PC-9 (cell line): ENCODE measurements at places on chromosomes 5 and 9. TPM values are rescaled to one million over a fixed set of nuclear protein-coding genes. Genes with fewer than 3 reads are reported as not detected.

GRCh38 chr9:133379153-133380086 is 3.3 kb downstream of the STKLD1 start:
- peaks cover 30% of the 10 kb centered on the region for H3K4me1 ChIP-seq
- DNase-seq, result no peak
- H3K27me3 ChIP-seq, result no peaks in the 10 kb centered on the region
- no peak overlapping the region for H3K4me3 ChIP-seq
- no peak overlapping the region for H3K27ac ChIP-seq

DNA sequence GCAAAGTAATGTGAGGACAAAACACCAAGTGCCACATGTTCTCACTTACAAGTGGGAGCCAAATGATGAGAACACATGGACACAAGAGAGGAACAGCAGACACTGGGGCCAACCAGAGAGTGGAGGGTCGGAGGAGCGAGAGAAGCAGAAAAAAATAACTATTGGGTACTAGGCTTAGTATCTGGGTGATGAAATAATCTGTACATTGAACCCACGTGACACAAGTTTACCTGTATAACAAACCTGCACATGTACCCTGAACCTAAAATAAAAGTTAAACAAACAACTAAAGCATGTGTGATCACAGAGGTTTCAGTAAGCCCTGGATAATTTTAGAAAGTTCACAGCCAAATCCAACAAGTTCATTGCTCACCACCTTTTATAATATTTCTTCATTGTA is 160.1 kb downstream of the TENT4A start:
- H3K4me3 ChIP-seq, result no peak overlapping the region
- peaks cover 11% of the 10 kb centered on the region for H3K4me1 ChIP-seq
- peaks cover 61% of the 10 kb centered on the region for H3K27me3 ChIP-seq

DNA sequence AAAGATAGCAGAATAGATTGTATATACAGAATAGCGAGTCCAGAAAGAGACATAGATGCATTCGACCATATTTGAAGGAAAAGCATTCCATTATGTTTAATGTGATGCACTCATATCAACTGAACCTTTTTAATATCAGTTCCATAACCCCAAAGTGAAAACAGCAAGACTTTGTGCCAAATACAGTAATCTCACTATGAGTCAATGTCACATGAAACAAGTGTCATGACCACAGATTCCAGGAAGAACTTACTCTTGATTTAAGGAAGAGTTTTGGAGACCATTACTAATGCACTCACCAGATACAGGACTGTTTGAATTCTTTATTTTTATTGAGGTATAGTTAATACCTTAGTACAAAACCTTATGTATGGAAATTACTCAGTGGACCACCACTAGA is 220.5 kb downstream of the SH3GL2 start:
- H3K27me3 ChIP-seq, result no peaks in the 10 kb centered on the region
- H3K36me3 ChIP-seq, result no peaks in the 10 kb centered on the region
- no peak overlapping the region for H3K4me3 ChIP-seq
- H3K4me1 ChIP-seq, result no peaks in the 10 kb centered on the region
- DNase-seq, result no peak
- no peak overlapping the region for H3K27ac ChIP-seq

- no peak for DNase-seq
- peaks cover 76% of the 10 kb centered on the region for H3K27me3 ChIP-seq
- no peaks in the 10 kb centered on the region for H3K4me1 ChIP-seq
- no peak overlapping the region for H3K27ac ChIP-seq
These were observed 623 bp downstream of the FLT4 start for GRCh38 chr5:180648658-180649296.

GRCh38 chr9:2367970-2368369 is 253.6 kb upstream of the VLDLR start:
- no peak overlapping the region for H3K27ac ChIP-seq
- no peak for DNase-seq
- H3K27me3 ChIP-seq, result no peaks in the 10 kb centered on the region
- H3K4me1 ChIP-seq, result no peaks in the 10 kb centered on the region

DNA sequence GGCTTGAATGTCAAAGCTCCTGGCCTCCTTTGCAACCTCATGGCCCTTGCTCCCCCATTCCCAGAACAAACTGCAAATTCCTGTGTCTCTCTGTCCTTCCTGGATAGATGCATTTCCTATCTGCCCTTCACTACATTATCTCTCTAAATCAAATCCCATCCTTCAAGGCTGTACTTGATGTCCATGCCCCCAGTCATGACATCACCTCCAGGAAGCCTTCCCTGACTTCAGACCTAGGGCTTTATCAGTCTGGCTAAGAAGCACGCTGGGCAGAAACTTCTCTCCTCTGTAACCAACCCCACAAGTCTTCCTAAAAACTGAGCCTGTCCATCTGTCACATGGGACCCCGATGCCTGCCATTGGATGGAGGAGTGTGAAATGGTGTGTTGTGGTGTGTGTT is 25.7 kb upstream of the TNIP1 start:
- H3K27ac ChIP-seq, result no peak overlapping the region
- H3K36me3 ChIP-seq, result no peaks in the 10 kb centered on the region
- H3K4me3 ChIP-seq, result no peak overlapping the region
- DNase-seq, result no peak
- H3K27me3 ChIP-seq, result no peaks in the 10 kb centered on the region
- H3K4me1 ChIP-seq, result no peaks in the 10 kb centered on the region; the same call in 1 of the 2 replicates

GRCh38 chr5:126878634-126879033 is 101.7 kb downstream of the LMNB1 start:
- no peak overlapping the region for H3K27ac ChIP-seq
- no peaks in the 10 kb centered on the region for H3K27me3 ChIP-seq
- no peaks in the 10 kb centered on the region for H3K4me1 ChIP-seq
- no peak for DNase-seq
- no peaks in the 10 kb centered on the region for H3K36me3 ChIP-seq
- no peak overlapping the region for H3K4me3 ChIP-seq

GRCh38 chr9:85569988-85570387 is 171.8 kb downstream of the AGTPBP1 start:
- no peaks in the 10 kb centered on the region for H3K4me1 ChIP-seq
- no peaks in the 10 kb centered on the region for H3K36me3 ChIP-seq
- no peak for DNase-seq
- no peak overlapping the region for H3K4me3 ChIP-seq
- H3K27me3 ChIP-seq, result no peaks in the 10 kb centered on the region
- no peak overlapping the region for H3K27ac ChIP-seq

DNA sequence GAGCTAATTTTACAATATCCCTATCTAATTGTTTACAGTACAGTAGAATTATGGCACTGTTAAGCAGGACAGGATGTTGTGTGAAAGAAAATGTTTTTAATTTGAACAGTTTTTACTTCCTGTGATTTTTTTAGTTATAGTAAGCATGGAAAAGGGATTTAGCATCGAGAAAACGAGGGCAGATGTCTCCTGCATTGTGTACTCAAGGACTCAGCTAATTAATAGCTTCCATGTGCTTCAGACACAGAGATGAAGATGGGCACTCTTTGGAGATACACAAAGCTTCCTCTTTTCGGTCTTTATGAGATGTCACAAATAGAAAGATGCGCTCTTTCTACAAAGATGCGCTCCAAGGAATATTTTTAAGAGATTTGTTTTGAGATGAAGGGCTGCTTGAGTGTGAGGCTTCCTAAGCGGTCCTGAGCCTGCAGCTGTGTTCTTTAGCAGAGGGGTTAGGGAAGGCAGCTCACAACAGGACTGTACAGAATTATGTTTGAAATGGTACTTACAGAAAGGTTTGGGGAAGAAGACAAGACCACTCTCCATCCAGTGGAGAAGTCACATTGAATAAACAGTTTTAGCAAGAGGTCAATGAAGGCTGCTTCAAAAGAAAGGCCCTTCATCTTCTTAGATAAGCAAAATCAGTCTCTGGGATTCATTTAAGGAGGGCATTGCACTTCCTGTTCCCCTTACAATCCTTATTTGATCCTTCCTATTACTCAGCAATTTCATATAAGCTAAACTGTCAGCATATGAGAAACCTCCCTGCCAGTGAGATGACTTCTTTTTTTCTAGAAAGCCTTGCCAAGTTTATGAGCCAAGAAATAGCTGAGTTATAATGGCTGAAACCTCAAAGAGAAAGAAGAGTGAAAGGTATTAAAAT is 311.5 kb downstream of the EFNA5 start:
- H3K4me1 ChIP-seq, result 0 out of 2 replicates have a peak, but pooled peaks cover 7% of the 10 kb centered on the region
- no peak overlapping the region for H3K4me3 ChIP-seq
- H3K27me3 ChIP-seq, result no peaks in the 10 kb centered on the region
- DNase-seq, result no peak

DNA sequence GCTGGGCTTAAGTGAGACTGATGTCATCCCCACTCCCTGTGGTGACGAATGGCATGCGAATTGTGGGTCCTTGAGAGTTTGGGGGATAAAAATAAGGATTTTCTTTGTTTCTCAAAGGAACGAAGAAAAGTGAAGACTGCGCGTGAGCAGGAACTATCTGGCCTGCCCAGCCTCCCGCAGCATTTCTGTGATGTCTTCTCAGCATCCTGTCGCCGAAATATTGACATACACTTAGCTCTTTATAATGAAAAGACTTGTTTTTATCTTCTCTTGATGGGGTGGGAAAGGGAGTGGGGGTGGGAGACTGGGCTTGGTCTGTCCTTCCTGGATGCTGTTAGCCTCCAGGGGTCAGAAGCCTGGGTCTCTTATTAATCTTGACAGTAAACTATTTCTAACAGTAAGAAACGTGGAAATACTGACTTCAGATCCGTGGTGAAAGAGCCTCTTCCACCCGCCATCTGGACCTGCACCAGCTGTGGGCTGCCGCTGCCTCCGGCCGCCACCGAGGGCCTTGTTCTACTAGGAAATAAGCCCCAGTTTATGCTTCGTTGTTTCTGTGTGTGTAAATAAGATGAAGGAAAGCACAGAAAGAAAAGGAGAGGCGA is 239.6 kb downstream of the FANCC start:
- H3K27me3 ChIP-seq, result no peaks in the 10 kb centered on the region
- no peak overlapping the region for H3K4me3 ChIP-seq
- H3K36me3 ChIP-seq, result peaks cover 31% of the 10 kb centered on the region
- H3K4me1 ChIP-seq, result no peaks in the 10 kb centered on the region
- no peak overlapping the region for H3K27ac ChIP-seq

CATSPER3 gene
- 0.57 and 0.68 TPM in 2 replicates for total RNA-seq

JAKMIP2 gene
- not detected in 2 replicates for total RNA-seq

GCNT4 gene
- total RNA-seq, result 1.1 and 1.4 TPM in 2 replicates

OR1Q1 gene
- total RNA-seq, result not detected in 2 replicates

SHB gene
- 22.7 and 23.8 TPM in 2 replicates for total RNA-seq
